ENCODE measurements at places on chromosomes 12 and 14. TPM values are rescaled to one million over a fixed set of nuclear protein-coding genes. Genes with fewer than 3 reads are reported as not detected.

SIX4 gene
- total RNA-seq = 80.0 TPM

- no peaks in the 10 kb centered on the region for H3K36me3 ChIP-seq
- H3K4me1 ChIP-seq = no peaks in the 10 kb centered on the region
- H3K27ac ChIP-seq = no peak within 1 kb of the TSS
- DNase-seq = no peak
- no peak within 1 kb of the TSS for H3K4me3 ChIP-seq
- H3K27me3 ChIP-seq = peaks cover 3% of the 10 kb centered on the region
Measured at GRCh38 chr12:101209319-101210302, at the start of gene SLC5A8. TSS of gene SLC5A8 (minus strand) at chr12:101210238. CDS start at chr12:101209848, 390 bp downstream.

DNA sequence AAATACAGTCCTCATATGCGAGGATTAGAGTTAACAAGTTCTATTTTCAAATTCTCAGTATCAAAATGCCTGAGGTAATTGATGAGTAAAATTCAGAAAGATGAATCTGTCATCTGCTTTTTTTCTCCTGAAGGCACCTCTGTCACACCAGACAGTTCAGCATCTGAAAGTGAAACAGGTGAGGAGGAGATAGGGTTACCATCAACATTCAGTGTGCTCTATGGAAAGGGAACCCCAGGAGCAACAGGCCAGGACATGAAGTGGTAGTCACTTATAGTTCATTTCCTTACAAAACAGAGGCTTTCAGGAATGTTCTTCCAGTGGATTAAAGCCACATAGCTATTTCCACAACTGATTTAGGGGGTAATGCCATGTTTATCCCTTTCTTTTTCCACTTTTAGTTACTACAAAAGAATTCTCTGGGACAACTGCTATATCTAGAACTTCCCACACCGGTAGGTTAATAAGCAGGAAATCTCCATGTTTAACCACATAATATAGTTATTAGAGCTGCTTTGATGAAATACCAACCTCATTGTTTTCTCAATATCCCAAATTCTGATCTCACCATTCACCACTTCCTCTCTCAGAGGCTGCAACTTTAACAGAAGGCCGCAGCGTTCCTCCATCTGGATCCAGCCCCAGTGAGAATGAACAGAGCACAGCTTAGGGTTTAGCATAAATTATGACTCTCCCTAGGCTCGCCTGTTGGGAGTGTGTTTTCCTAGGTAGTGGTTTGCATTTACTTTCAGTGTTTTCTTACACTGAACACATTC is 177.0 kb upstream of the CNTN1 start:
- H3K27ac ChIP-seq = no peak overlapping the region
- DNase-seq = no peak
- no peak overlapping the region for H3K4me3 ChIP-seq
- no peaks in the 10 kb centered on the region for H3K36me3 ChIP-seq

DNA sequence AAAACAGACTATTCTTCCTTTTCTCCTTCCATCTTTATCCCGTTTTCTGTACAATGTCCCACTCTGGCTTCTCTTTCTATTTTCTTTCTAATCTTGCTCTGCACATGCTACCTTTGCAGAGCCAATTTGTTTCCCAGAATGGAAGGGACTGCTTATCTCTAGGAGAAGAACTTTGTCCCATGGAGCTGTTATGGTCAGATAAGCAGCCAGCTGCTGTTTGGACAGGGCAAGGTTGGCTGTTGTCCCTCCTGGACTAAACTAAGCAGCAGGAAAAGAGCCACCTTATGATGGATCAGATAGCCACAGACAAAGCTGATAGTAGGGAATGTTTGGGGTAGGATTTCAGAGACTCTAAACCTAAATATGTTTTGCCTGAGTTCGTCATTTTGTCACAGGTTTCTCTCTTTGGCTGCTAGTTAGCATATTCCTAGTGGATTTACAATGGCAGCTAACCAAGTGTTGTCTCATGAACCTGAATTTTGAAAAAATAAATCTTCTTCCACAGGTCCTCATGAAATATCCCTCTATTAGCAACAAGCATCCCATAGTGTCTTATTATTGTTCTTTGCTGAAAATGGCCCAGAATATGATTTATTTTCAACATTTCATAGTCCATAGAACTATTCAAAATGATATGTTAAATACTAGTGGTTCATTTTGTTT is 262.8 kb downstream of the SLC16A7 start:
- no peak overlapping the region for H3K4me3 ChIP-seq
- no peak for DNase-seq
- H3K4me1 ChIP-seq = peaks cover 17% of the 10 kb centered on the region
- no peak overlapping the region for H3K27ac ChIP-seq

- H3K27me3 ChIP-seq = no peaks in the 10 kb centered on the region
- no peak overlapping the region for H3K27ac ChIP-seq
- DNase-seq = no peak
- peaks cover 2% of the 10 kb centered on the region for H3K36me3 ChIP-seq
- no peak overlapping the region for H3K4me3 ChIP-seq
- no peaks in the 10 kb centered on the region for H3K4me1 ChIP-seq
Measured at GRCh38 chr14:105844047-105844630, 317.8 kb downstream of the TMEM121 start.

DNA sequence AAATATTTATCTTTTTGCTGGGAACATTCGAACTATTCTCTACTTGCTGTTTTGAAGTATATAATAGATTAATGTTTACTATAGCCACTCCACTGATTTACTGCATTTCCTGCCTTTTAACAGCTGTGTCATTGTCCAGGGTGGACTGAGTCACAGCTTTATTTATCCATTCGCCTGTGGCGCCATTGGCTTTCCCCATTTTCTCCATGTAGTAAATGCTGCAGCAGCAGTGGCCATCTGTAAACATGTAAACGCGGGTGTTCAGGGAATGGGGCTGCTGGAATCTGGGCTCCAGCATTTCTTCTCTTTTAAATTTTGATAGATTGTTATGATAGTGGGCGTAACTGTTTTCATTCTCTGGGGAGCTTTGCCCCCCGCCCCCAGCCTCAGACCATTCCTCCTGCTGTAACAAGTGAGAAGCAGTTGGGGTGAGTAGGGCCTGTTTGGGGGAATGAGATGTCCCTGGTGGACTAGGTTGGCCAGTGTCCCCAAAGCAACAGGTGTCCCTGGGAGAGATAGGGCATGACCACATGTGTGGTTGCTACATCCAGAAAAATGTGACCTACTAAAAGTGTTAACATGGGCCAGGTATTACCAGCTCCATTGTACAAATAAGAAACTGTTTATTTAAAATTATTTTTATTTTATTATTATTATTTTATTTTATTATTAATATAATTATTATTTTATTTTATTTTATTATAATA is 32.9 kb downstream of the RIN3 start:
- peaks cover 24% of the 10 kb centered on the region for H3K4me1 ChIP-seq
- H3K4me3 ChIP-seq = no peak overlapping the region
- DNase-seq = no peak
- H3K27me3 ChIP-seq = no peaks in the 10 kb centered on the region
- H3K27ac ChIP-seq = peak overlapping the region; percentile 25

DNA sequence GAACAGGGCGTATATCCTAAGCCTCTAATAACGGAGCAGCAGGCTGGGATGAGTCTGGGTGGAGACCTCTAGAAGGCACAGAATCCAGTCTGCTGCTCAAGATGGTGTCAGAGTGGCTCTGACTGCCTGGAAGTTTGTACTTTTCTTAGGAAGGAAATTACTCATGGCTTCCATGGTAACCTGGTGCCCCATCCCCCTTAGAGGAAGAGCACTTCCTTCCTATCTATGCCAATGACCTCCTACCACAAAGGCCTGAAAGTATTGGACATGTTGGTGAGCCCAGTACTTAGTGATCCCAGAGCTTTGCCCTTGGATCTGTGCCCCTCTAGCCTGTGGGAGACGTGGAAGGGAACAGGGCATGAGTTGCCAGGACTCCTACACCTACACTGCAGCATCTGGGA is 1.5 kb downstream of the BATF start:
- no peak overlapping the region for H3K4me3 ChIP-seq
- no peaks in the 10 kb centered on the region for H3K4me1 ChIP-seq
- DNase-seq = no peak
- H3K27me3 ChIP-seq = peaks cover 49% of the 10 kb centered on the region
- H3K27ac ChIP-seq = no peak overlapping the region
